ENCODE measurements at places on chromosomes 2 and 18.

GRCh38 chr18:44848644-44849335 lies 168.1 kb downstream of the SETBP1 start:
- DNase-seq = no peak

- no peak for DNase-seq
These were observed 709.3 kb downstream of the DCDC2C start for GRCh38 chr2:4412637-4413187.

DNA sequence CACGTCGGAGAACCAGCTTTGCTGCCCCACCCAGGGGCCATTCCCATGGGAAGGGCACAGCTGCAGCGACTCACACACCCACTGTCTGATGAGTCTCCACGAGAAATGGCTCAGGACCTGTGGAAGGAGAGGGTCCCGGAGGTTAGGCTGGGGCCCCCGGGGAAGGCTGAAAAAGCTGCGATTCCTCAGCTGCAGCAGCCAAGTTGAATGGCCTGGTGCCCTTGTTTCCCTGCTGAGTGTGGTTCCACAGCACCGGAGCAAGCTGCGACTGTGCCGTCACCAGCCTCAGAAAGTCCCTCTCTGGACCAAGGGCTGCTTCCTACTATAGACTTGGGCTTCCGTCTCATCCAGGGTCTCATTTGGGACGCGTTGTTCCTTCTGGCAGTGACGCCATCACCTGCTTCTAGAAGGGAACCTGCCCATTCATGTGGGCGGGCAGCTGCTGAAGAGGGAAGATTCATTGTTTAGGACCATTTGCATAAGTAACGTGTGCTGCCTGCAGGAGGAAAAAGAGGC lies 180.2 kb downstream of the INHBB start:
- DNase-seq = no peak

DNA sequence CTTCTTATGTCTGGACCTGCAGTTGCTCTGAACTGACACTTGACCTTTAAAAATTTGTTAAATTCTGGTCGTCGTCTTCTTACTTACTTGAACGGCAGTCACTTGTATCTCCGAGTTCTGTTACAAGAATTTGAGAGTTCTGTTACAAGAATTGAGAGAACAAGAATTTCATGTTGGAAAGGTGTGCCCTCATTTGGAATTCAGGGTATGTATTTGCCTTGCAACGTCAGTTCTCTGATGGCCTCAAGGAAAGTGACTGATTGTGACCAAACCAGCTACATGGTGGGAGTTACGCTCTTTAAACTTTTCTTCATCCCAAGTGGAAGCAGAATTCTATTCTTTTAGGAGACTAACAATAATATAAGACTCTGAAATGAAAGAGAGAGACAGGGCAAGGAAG lies 320.0 kb upstream of the TRIB2 start:
- no peak for DNase-seq

GRCh38 chr2:235468978-235469655 lies 24.7 kb upstream of the AGAP1 start:
- no peak for DNase-seq

Data from stimulated activated CD8-positive, alpha-beta memory T cell treated with anti-CD3 and anti-CD28 coated beads, Interleukin-15, amount 100 ng/mL, for 4 hours (primary cell).